ENCODE measurements at places on chromosomes 7 and 10.

- DNase-seq, result no peak
Measured at GRCh38 chr7:130853503-130854279, 119.7 kb upstream of the KLF14 start.

DNA sequence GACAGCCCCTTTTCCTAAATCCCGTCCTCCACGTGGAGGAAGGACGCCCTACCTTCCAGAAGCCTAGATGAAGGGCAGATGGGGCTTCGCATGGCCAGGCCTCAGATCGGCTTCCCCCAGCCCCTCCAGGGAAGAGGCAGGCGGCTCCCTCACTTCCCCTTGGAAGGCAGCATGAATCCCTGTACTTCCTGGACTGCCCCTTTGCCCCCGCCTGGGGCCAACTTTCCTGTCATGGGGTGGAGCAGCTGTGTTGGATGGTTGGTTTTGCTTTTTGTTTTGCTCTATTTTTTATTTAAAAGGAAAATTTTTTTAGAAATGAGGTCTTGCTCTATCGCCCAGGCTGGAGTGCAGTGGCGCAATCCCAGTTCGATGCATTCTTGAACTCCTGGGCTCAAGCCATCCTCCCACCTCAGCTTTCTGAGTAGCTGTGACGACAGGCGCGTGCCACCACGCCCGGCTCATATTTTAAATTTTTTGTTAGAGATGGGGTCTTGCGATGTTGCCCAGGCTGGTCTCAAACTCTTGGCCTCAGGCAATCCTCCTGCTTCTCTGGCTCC is 27.2 kb downstream of the GTF2IRD1 start:
- no peak for DNase-seq

DNA sequence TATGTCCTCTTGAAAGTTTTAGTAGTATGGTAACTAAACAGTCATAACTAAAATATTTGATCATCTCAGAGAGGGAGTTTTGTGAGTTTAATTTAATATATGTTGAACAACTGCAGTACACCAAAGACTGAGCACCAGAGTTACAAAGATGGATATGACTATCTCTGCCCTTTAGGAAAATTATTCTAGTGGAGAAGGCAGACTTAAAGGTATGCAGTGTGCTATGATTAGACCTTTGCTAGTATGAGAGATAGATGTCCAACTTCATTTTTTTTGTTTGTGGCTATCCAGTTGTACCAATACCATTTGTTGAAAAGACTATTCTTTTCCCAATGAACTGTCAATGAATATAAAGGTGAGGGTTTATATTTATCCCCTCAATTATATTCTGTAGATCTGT is 33.4 kb downstream of the AKAP9 start:
- no peak for DNase-seq

- no peak for DNase-seq
Measured at GRCh38 chr10:14477408-14477710, 146.6 kb upstream of the FRMD4A start.

GRCh38 chr7:4700577-4701235 is 18.6 kb downstream of the FOXK1 start:
- no peak for DNase-seq
